ENCODE measurements at places on chromosomes 13 and 19.

DNA sequence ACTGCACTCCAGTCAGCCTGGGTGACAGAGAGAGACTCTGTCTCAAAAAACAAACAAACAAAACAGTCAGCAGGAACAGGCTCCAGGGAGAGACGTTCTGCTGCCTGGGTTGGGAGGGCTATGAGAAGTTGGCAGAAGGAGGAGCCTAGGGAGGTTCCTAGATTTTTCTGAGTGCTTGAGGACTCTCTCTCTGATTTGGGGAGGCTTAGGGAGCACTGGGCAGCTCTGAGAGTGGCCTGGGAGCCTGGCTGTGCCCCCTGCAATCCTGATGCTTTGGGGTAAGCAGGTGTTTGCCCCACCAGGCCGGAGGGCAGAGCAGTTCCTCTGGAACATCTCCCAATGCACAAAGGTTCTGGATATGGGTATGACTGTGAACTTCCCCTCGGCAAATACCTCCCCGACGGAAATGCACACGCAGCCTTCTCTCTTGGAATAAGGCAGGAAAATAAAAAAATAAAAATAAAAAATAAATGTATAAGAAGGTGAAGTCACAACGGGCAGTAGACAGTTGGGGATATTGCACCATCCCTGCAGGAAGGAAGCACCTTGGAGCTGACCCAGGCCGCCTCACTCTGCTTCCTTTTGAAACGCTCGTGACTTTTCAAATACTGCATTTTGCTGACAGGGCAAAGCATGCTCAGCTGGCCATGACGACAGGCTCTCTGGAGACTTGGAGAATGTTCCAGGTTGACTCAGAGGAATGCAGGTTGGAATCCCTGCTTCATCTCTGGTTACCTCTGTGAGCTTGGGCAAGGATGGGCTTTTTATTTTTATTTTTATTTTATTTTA, 26.5 kb upstream of the HOMER3 start:
- peaks cover 18% of the 10 kb centered on the region for H3K4me1 ChIP-seq
- no peak for DNase-seq
- peak overlapping the region; percentile 90 for H3K27ac ChIP-seq
- no peaks in the 10 kb centered on the region for H3K36me3 ChIP-seq

GRCh38 chr19:17081672-17082630, 6.4 kb downstream of the MYO9B start:
- no peak overlapping the region for H3K4me3 ChIP-seq
- H3K36me3 ChIP-seq = no peaks in the 10 kb centered on the region
- no peaks in the 10 kb centered on the region for H3K27me3 ChIP-seq
- peaks cover 14% of the 10 kb centered on the region for H3K4me1 ChIP-seq

DNA sequence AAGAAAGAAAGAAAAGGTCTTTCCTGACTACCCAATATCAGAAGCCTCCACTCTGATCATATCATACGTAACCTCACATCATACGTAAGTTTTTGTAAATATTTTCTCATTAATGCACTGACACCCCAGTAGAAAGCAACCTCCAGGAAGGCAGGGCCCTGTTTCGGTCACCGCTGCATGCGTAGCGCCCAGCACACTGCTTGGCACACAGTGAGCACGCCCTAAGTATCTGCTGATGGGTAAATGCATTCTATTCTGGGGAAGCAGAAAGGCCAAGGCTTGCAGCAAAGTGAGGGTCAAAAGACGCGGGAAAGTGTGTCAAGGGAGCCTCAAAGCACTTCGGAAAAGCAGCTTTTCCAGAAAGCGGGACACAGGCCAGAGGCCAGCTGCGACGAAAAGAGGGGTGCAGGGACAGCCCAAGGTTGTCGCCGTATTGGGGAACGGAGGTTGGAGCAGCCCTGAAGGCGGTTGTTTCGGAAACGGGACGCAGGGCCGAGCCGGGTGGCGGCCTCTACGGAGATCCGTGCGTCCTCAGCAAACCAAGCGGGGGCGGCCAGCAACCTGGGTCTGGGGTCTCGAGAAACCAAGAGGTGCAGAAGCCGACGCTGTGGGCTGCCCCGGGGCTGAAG, 463 bp downstream of the SUGP1 start:
- H3K27me3 ChIP-seq = no peaks in the 10 kb centered on the region
- peak overlapping the region; percentile 42 for H3K27ac ChIP-seq
- H3K36me3 ChIP-seq = peaks cover 34% of the 10 kb centered on the region

DNA sequence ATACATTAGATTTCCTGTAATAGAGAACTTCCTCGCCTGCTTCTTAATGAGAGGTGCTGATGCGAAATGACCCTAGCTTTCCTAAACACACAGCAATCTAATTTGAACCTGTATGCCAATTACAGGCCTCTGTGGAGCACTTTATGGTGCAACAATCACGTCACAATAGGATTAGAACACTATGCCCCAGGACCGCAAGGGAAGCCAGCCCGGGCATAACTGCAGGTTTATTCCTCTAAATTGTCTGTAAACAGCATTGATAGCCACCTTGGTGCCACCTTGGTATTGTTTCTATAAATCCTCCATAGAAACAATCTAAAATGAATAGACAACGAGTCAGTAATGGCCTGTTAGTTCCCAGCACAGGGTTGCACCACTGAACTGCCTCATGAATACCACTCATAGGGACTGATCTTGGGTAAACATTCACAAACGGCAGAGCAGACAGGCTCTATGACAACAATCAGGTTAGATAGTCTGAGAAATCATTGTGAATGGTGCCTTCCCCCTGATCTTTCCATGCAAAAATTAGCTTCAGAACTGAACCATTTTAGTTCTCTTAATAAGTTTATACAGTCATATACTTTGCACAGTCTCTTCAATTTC, 182.5 kb upstream of the OBI1 start:
- H3K27me3 ChIP-seq = no peaks in the 10 kb centered on the region
- no peak overlapping the region for H3K27ac ChIP-seq
- H3K36me3 ChIP-seq = no peaks in the 10 kb centered on the region
- no peaks in the 10 kb centered on the region for H3K4me1 ChIP-seq
- no peak for DNase-seq

GRCh38 chr13:50227361-50227760, 212.1 kb downstream of the KCNRG start:
- H3K27ac ChIP-seq = no peak overlapping the region
- peaks cover 17% of the 10 kb centered on the region for H3K4me1 ChIP-seq
- no peak for DNase-seq
- no peaks in the 10 kb centered on the region for H3K36me3 ChIP-seq

DNA sequence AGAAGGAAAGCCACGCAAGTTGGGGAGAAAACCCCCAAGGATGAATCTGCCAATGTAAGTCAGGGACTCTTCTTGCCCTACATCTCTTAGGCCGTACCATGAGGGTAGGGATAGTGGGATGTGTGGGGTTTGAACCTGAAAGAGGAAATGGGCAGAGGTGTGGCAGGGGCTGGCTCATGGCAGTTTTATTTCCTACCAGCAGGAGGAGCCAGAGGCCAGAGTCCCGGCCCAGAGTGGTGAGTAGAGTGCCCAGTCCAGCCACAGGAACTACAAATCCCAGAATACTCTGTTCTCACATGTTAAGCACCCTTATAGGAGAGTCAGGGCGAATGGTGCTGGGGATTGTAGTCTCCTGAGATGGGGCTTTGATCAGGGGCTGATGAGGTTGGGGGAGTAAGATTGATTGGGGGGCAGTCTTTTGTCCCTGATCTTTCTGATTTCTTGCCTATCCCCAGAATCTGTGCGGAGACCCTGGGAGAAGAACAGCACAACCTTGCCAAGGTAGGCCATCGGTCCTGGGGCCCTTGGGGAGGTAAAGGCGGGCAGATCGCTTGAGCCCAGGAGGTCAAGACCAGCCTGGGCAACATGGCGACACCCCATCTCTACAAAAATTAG, 16.5 kb downstream of the VASP start:
- peaks cover 71% of the 10 kb centered on the region for H3K36me3 ChIP-seq
- no peak overlapping the region for H3K4me3 ChIP-seq
- peak overlapping the region; percentile 14 for H3K27ac ChIP-seq

GRCh38 chr19:57443121-57443696, 8.1 kb downstream of the ZNF749 start:
- H3K27ac ChIP-seq = no peak overlapping the region
- H3K27me3 ChIP-seq = no peaks in the 10 kb centered on the region
- peaks cover 24% of the 10 kb centered on the region for H3K36me3 ChIP-seq
- DNase-seq = no peak

DNA sequence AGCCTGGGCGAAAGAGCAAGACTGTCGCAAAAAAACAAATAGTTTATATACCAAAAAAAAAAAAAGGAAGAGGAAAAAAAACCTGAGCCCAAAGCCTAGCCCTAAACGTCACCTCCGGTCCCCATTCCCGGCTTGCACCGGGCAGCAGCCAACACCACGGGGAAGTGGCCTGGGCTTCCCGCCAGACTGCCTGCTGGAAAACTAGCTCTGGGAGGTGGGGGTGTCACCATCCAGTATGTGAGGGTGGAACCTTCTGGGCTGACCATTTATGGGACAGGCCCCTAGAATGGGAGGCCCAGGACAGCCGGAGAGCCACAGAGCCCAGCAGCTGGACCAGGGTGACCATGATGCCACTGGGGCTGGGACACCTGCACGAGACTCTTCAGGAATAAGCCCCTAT, 37.3 kb downstream of the IL12RB1 start:
- H3K27ac ChIP-seq = no peak overlapping the region
- DNase-seq = no peak
- H3K4me1 ChIP-seq = peaks cover 8% of the 10 kb centered on the region
- no peaks in the 10 kb centered on the region for H3K36me3 ChIP-seq

GRCh38 chr19:28026636-28027035, 1186.3 kb downstream of the UQCRFS1 start:
- no peak overlapping the region for H3K4me3 ChIP-seq
- H3K4me1 ChIP-seq = no peaks in the 10 kb centered on the region
- no peak for DNase-seq
- no peaks in the 10 kb centered on the region for H3K36me3 ChIP-seq
- no peak overlapping the region for H3K27ac ChIP-seq

- H3K4me3 ChIP-seq = no peak overlapping the region
- H3K27ac ChIP-seq = no peak overlapping the region
Observed at GRCh38 chr13:77353995-77354394, 27.1 kb upstream of the MYCBP2 start.
